Stromal cell of bone marrow (primary cell): ENCODE measurements at places on chromosomes 16 and 17.

DNA sequence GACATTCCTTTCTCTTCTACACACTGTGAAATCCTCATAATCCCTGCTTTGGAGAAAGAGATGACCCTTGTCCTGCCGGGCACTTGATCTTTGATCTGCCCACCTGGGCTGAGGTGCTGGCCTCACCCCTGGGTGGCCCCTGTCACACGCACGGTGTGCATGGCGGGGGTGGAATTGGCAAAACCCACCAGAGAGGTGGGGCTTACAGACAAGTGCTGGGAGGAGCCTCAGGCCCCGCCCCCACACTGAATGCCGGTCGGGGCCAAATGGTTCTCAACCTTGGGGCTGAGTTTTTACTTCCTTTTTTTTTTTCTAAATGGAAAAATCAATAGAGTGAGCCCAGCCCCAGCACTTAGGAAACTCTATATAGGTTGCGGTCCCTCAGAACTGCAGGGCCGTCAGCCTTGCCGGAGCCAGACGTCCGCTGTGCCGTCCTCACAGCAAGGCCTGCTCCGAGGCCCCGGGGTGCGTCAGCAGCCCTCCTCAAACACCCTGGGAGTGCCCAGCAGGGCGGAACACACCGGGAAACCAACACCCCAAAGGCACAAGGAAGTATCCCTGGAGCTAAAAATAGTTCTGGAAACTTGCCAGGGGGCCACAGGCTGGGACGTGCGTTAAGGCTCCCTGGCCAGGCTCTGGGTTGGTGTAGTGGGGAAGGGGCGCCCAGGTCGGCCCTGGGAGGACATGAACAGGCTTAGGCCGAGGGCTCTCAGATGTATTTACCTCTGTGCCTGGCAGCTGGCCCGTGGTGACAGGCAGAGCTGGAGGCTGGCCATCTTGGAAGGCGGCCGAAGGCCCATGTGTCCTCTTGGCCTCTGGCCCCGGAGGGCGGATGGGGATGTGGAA is 11.0 kb downstream of the GPRC5C start:
- DNase-seq = no peak

GRCh38 chr17:82871776-82872561 is 32.1 kb upstream of the ZNF750 start:
- DNase-seq = no peak

GRCh38 chr16:21653571-21653970 is 1.2 kb upstream of the IGSF6 start:
- no peak for DNase-seq

DNA sequence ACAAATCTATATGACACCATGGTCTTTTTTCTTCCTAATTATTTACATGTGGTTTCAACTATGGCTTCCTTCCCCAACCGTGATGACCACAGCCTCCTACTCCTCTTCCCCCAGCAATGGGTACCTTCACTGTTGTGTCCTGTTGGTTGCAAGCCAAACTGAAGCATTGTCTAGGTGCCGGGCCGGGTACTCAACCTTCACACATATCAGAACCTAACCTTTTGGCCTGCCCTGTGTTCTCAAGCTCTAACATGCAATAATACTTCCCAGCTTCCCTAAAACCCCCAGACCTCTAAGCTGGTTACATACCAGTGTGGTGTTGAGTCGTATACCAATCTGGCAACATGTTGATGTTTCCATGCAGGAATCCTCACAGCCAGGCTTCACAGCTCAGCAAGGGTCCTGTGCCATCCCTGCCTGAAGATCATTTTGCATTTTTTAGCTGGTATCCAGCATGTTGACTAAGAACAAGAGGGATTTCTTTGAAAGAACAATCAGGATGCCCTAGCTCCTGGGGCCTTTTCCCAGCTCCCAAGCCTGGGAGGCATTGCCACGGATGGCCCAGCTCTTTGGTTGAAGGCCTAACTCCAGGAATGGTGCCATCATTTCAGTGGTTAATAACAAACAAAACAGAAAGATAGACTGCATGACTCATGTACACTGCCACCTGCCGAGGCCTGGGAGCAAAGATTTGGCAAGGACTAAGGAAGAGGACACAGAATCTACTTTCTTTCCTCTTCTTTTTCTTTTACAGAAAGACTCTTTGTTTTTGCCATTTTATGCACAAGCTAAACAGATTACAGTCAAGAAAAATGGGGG is 373.7 kb upstream of the SALL1 start:
- no peak for DNase-seq

DNA sequence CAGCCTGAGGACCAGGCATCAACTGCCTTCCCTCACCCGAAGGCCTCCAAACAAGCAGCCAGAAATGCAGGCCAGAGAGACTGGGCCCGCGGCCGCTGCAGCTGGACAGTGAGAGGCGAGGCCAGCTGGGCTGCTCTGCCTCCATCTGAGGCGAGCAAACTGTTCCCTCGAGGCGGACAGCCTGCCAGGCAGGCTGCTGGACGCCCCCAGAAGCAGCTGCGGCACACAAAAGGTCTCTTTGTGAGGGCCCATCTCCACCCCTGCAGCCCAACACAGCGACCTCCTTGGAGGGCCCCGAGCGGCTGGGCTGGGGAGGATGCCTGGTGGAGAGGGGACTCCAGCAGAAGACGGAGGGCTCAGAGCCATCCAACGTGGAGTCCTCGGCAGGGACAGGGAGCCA is 4.7 kb downstream of the CORO7 start:
- no peak for DNase-seq

GRCh38 chr17:62807812-62808575 is at the start of gene MARCHF10:
Gene MARCHF10, minus strand, starts transcription at chr17:62808314. Its CDS starts 6,579 bp downstream, at chr17:62801735.
- no peak for DNase-seq

GRCh38 chr17:74893936-74894671 is 671 bp upstream of the FADS6 start:
- DNase-seq = no peak

DNA sequence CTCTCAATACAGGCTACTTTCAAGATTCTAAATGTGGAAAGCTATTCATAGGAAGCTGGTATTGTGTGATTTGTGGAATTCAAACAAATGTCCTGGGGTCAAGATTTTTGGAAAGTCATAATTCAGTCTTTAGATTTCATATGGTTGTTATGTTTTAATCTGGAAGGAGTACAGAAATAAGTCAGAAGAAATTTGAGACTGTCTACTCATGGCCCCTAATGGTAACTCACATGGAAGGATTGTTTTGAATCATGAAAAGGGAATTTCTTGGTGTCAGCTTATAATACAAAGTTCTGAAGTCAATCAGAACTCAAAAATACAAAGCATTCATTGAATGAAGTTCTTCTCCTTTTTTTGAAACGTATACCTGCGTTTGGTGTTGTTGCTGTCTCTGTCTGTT is 3.1 kb downstream of the KCNJ2 start:
- DNase-seq = no peak

GRCh38 chr17:57701124-57701523 is 44.0 kb downstream of the CCDC182 start:
- DNase-seq = no peak

- DNase-seq = no peak
These were observed 13.4 kb downstream of the MSI2 start for GRCh38 chr17:57269598-57270255.

- DNase-seq = no peak
These were observed 517.6 kb downstream of the MAF start for GRCh38 chr16:79082970-79083369.

- no peak for DNase-seq
These were observed 27.5 kb downstream of the WSB1 start for GRCh38 chr17:27321372-27321771.

DNA sequence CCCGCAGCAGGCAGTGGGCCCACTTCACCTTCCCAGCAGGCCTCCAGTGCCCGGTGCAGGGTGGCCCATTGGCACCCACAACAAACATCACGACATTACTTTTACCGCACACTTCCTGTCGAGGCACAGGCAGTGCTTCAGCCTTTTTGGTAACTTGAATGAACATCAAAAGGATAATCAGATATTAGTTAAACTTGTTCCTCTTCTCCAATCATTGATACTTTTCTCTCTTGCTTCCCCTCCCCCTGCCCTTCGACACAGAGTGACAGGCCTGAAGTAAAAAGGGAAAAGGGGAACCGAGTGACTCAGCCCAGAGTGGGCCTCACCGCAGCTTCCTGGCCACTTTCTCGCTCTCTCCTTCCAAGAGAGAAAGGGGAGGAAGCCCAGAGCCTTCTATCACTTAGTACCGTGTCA is 507.0 kb downstream of the MAF start:
- DNase-seq = no peak

- DNase-seq = no peak
These were observed 33.8 kb upstream of the CRISPLD2 start for GRCh38 chr16:84785843-84786581.

- DNase-seq = peak; percentile 34
These were observed 126.0 kb upstream of the SDK2 start for GRCh38 chr17:73770115-73770848.

- peak; percentile 49 for DNase-seq
These were observed 116.3 kb downstream of the TANC2 start for GRCh38 chr17:63082273-63082861.

DNA sequence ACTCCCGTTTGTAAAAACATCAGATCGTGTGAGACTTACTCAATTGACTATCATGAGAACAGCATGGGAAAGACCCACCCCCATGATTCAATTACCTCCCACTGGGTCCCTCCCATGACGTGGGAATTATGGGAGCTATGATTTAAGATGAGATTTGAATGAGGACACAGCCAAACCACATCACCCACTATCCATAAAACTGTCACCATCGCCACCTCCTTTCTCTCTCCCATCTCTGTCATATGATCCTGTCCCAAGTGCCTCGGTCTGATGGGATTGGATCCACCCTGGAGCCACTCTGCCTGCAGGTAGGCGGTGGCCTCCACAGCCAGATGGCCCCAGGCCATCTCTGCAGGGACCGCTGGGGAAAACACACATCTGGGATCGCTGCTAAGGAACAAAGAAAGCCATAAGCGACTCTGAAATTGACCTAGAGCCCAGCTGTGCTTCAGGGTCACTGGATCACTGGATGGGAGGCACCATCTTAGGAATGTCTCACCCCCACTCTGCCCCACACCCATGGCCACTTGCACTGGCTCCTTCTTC is 61.2 kb downstream of the TMEM186 start:
- no peak for DNase-seq

DNA sequence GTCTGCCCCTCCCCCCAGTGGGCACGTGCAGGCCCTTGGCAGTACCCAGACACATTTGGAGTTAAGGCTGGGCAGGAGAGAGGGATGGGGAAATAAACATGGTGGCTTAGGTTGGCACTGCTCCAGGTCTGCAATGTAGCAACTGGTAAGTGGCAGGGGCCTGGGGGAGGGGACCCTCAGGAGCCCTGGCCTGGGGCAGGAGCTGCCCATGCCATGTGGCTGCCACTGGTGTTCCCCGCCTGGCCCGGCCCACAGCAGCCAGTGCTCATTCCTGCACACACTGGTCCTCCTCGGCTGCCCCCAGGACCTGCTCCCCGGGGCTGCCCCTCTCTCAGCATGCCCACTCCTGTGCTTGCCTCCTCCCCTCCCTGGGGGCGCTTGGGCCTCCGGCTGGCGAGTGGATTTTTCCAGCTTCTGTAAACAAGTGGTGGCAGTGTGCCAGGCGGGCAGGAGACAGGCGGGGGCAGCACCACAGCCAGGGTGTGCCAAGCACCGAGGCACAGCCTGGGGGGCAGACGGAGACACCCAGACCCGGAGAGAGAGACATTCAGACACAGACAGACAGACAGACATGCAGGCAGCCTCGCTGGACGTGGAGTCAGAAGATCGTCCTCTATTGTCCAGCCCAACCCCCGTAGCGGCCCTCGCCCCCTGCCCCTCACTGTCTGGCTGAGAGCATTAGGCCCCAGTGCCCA is 9.4 kb downstream of the THRA start:
- DNase-seq = no peak

GRCh38 chr17:59638553-59638952 is 18.9 kb downstream of the CLTC start:
- DNase-seq = no peak

DNA sequence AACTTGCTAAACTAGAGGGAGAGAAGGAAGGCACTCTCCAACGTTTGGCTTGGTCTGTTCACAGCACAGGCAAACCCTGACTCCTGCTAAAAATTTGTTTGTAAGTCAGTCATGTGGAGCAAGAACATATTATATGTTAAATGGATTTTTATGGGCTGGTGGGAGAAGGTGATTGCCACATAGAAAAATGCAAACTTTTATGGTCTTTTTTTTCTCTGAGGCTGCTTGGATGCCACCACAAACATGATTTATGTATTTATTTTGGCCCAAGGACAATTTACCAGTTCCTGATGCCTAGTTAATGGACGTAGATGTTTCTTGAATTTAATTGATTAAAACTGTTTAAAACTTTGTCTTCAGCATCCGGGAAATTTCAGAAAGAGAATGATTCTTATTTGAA is 274.2 kb upstream of the MYOCD start:
- no peak for DNase-seq

DNA sequence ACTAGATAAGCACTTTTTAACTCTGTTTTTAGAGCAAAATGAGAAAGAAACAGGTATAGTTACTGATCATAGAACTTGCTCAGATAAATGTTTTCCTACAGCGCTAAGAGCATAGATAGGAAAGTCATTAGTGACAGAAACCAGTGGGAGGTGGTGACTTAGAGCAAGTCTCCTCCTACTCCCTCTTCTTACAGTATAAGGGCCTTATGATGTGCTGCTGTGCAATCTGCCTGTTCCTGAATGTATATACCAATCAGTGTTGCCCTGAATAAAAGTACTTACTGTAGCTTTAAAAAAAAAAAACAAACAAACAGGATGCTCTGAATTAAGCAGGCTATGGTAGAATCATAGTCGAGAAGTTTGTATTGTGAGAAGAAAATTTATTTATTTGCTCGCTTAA is 23.3 kb upstream of the RASL10B start:
- DNase-seq = no peak

DNA sequence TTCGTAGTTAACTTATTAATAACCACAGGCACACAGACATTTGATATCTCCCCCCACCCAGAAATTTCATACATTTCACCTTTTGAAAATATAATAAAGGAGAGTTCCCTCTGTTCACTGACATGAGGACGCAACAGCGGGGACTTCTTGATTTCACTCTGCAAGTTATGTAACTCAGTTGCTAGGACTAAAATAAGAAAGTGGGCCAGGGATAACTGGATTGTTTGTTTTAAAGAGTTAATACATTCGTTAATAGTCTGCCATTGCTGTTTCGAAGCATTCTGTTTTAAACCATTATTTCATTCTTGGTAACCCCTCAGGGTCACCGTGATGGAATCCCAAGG is 1.2 kb downstream of the RHOT1 start:
- DNase-seq = no peak

DNA sequence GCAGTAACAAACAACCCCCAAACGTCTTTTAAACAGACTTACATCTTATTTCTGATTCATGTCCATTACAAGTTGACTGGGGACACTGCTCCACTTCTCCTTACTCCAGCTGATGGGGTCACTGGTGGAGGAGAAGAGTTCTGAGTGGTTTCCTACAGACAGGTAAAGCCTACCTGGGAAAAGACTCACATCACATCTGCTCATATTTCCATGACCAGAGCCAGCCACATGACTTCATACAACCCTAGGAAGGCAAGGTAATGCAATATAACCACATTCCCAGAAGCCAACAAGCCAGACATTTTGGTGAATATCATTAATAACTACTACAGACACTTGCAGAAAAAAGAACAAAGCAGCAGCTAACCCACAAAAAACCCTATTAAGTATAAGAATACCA is 90.5 kb upstream of the IRX6 start:
- DNase-seq = no peak

GRCh38 chr17:78684026-78684425 is 98.0 kb downstream of the CYTH1 start:
- no peak for DNase-seq
